ENCODE measurements at places on chromosomes 3 and 15.

DNA sequence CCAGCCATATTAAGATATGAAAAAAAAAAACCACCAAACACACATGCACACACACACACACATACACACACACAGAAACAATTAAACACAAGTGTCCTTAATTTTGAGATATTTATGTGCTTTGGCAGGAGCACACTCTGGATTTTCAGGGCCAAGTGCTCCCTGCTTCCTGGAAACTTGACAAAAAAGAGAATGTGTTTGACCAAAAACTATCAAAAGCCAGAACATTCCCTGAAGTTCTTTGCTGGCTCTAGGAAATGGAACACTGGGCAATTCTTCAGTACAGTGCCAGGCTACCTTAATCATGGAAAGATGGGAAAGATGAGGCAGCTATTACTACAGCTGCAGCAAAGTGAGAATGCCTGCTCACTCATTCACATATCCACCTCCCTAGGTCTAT, 44.6 kb downstream of the P3H2 start:
- DNase-seq: no peak

GRCh38 chr15:87602371-87602770, 654.2 kb downstream of the NTRK3 start:
- no peak for DNase-seq

GRCh38 chr15:47570881-47571640, 146.2 kb upstream of the SEMA6D start:
- no peak for DNase-seq

GRCh38 chr15:99438691-99439523, 126.9 kb upstream of the MEF2A start:
- no peak for DNase-seq

- DNase-seq: peak; percentile 2
Measured at GRCh38 chr3:5022966-5023776, 43.9 kb downstream of the BHLHE40 start.

DNA sequence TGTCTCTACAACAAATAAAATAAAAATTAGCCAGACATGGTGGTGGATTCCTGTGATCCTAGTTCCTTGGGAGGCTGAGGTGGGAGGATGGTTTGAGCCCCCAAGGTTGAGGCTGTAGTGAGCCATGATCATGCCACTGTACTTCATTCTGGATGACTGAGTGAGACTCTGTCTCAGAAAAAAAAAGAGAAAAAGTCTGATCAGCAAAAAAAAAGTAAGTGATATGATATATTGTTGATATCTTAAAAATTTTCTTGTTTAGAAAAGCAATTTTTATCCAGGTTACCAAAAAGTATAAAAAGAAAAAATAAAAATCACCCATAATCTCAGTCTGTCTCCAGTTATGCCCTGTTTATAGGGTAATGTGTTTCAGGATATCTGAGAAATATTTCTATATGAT, 251.4 kb downstream of the OTOL1 start:
- no peak for DNase-seq

- no peak for DNase-seq
Measured at GRCh38 chr3:194906229-194906629, 220.5 kb downstream of the FAM43A start.

DNA sequence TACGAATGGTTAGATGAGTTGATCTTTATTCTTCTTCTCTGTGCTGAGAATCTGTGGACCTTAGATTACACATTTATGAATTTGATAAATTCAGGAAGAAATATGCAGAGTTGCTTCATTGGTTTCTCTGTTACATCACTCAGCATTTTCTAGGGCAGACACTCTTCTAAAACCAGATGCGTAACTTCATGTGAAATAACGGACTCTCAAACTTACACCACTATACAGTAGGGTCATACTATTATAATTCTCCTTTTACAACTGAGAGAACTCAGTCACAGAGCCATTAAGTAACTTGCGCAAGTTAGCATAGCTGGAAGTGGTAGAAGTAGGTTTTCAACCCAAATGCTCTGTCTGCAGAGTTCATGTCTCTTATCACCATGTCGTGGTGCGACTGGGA, 5.7 kb downstream of the TMEM207 start:
- DNase-seq: no peak

GRCh38 chr15:45134046-45134445, 4.3 kb downstream of the DUOX1 start:
- DNase-seq: no peak

GRCh38 chr15:90031231-90031791, 30.2 kb downstream of the ZNF710 start:
- no peak for DNase-seq

- DNase-seq: no peak
Measured at GRCh38 chr15:83288381-83288801, 3.9 kb upstream of the BNC1 start.

- no peak for DNase-seq
Measured at GRCh38 chr15:94258246-94258645, 26.9 kb downstream of the MCTP2 start.

DNA sequence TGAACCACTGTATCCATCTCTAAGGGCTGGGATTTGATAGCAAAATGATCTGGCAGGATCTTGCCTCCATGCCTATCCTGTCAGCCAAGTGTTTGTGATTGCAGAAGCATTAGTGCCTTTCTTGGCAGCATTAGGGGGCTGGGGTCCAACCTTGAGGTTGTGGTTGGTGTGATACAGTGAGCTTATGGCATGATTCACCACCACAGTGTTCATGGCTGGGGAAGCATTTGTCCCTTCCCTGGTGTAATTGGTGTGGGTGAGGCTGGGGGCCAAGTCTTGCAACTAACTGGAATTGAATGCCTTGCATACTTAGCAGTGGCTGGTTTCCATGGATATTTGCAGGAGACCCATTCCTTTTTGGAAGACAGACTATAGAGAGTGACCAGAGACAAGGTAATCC, 271.0 kb upstream of the TBL1XR1 start:
- no peak for DNase-seq

GRCh38 chr15:74821091-74821789, 5.2 kb upstream of the CPLX3 start:
- DNase-seq: no peak

- DNase-seq: no peak
Measured at GRCh38 chr3:121988146-121988545, 33.9 kb downstream of the ILDR1 start.

DNA sequence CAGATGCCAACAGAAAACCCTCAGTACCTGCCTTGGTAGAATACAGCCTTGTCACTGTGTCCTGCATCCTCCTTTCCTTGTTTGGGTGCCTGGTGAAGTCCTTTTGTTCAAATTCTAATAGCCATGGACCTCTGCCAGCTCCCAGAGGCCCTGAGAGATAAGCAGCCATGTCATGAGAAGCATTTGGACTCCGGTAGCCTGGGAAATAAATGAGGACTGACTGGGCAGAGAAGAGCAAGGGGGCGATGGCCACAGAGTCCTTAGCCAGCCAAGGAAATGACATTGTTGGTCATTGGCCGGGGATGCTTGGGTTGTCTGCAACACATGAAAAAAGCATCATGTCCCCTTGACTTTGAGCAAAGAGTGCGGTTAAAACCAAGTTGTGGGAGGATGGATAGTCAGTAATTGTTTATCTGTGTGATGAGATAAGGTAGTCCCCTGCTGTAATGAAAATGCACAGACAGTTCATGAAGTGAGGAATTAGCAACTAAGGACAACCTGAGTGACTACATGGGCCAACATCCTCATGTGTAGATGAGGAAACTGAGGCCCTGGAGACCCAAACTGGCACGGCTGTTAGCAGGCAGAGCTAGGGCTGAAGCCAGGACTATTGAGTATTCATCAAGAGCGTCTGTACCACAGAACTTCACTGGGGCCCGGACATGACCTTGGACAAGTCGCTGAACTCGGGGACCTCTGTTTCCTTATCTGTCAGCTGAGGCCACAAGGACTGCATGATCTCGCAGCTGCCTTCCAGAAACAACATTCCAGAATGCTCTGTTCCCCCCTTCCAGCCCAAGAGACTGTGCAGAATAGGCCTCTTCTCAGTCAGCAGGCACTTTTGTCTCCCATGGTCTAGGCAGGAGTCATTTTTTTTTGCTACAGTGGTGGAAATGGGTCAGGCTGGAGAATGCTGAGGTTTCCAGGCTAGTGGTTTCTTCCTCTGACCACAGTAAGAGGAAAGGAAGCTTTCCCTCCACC, 90.5 kb upstream of the CTDSPL start:
- DNase-seq: no peak

DNA sequence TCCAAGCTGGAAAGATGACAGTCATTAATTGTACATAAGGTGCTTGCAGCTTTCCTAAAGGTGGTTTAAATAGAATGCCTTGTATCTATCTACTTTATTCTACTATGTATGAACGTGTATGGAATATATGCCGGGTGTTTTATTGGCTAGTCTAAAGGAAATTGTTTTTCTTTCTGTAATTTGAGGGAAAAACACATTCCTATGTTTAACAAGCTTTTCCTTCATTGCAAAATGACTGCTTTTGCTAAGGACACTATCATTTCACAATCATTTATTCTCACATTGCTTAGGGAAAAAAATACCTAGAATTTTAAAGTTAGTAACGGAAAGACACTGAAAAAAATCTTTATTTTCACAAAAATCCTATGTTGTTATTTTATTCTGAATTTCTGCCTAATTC, 141.7 kb downstream of the WDR76 start:
- DNase-seq: no peak

GRCh38 chr3:50521572-50521971, 18.1 kb upstream of the CACNA2D2 start:
- no peak for DNase-seq

DNA sequence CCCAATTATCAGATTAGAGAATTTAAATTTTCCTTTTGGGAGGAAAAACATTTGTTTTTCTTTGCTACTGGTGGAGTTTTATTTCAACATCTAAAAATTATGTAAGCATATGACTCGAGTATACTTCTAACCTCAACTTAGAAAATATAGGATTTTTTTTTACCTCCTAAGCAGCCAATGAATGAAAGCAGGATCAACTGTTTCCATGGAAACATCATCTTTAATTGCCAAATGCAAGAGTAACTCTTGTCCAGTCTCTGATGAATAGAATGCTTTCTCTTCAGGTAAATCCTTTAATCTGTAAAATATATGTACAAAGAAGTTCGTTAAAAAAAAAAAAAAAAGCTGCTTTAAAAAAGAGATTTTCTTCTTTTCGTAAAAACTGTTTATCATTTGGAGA, 93.6 kb downstream of the CNTN3 start:
- no peak for DNase-seq

DNA sequence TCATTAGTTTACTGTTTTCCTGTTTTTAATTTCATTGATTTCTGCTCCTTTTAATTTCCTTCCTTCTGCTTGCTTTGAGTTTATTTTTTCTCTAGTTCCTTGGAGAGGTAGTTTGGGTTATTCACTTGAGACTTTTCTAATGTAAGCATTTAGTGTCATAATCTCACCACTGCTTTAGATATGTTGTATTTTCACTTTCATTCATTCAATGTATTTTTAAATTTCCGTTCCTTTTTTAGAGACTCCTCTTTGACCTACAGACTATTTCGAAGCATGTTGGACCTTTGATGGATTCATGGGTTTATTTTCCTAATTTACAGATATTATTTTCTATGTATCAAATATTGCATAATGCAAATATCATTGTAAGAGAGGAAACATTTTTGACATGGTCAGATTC, 23.3 kb downstream of the KLHL18 start:
- DNase-seq: no peak

DNA sequence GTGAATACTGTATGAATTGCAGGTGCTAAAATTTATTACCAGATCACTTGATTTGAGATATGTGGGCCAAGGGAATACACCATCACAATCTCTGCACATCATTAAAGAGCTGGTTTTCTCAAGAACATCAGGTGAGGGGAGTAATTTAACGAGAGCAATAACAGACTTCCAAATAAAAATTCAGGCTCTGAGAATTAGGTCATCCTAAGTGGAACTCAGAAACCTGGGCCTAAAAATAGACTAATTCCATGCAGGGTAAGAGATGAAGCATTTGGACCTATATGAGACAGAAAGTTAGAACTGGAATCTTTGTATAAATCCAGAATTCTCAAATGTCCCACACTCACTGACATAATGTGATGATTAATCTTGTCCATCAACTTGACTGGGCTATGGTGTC, 331.1 kb downstream of the ZNF621 start:
- DNase-seq: no peak

DNA sequence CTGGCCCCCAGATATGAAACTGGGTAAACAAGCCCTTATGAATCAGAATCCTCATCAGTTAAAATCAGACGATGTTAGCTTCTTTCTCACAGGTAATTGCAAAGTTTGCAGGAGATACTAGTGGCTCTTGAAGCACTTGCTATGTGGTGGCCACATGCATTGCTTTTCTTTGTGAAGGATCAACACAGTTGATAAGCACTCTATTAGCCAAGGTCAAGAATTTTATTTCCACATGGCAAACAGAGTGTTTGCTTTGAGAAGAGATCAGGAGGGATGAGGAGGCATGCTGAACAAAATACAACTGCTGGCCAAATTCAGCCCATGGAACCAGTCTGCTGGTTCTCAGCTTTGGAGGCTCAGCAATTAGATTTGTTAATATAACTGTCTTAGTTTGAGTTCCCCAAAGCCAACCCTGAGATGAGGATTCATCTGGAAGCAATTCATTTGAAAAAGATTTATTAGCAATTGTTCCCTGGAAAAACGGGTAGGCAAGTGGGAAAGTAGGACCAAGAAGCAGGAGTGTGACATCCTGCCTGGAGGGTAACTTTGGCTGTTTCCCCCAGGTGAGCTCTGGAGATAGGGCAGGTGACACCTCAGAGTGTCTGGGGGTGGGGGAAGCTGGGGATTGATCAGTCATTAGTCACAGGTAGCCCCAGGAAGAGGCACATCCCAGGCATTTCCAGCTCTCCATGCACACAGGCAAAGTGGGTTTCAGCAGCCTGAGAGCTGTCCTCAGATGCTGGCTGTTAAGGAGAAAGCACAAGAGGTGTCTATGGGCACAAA, 180.3 kb downstream of the ABHD5 start:
- no peak for DNase-seq

DNA sequence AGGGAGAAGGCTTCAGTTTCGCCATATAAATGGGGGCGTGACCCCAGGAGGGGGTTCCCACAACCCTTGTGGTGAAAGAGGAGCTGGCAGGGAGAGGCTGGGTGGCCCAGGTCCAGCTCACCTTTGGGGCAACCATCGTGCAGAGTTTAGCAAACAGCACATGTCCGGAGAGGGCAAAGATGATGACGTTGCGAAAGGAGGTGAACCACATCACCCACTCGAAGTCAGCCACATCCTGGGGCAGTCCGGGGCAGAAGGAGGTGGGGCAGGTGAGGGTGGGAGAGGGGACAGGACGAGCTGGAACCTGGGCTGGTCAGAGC, 3.7 kb downstream of the HHATL start:
- DNase-seq: no peak

DNA sequence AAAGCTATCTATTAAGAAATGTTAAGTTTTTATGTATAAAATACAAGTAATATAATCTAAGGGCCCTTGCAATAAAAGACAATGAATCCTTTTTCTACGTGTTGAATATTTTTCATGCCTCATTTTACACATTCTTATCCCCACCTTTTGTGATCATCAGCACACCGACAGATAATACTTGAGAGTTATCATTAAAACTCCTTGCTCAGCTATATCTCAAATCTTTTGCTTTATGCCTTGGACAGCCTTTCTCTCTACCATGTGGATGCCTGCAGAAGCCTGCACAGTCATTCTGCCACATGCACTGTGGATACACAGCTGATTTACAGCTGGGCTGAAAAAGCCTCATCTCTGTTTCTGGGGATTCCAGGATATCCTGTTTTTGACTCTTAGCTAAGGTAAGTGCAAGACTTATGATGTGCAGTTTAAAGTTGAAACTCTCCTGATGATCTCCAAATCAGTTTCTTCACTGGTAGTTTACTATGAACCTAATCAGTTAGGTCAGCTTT, 1565.1 kb downstream of the SI start:
- DNase-seq: no peak

Data from right renal cortex interstitium (tissue), 3 donors.